Daoy (cell line): ENCODE measurements at places on chromosomes 2 and 18. TPM values are rescaled to one million over a fixed set of nuclear protein-coding genes. Genes with fewer than 3 reads are reported as not detected.

DNA sequence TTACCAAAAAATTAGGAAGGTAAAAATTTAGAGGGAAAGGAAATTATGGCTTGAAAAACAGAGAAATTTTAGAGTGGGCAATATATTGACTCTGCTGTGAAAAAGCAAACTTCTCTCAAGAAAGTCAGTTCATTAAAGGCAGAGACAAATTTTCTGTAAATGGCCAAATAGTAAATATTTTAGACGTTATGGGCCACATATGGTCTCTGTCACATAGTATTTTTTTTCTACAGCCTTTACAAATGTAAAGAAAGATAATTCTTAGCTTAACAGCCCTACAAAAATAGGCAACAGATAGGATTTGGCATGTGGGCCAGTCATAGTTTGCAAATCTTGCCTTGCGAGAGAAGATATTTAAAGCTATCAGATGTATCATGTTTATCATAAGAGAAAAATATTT is 1750.4 kb downstream of the SUCLG1 start:
- no peak for DNase-seq

- peak; percentile 70 for DNase-seq
These were observed 61.8 kb upstream of the YWHAQ start for GRCh38 chr2:9692456-9693195.

- no peak for DNase-seq
These were observed 3.2 kb downstream of the GATA6 start for GRCh38 chr18:22172594-22173049.

GRCh38 chr2:40127890-40128557 is 323.9 kb downstream of the SLC8A1 start:
- peak; percentile 55 for DNase-seq

DNA sequence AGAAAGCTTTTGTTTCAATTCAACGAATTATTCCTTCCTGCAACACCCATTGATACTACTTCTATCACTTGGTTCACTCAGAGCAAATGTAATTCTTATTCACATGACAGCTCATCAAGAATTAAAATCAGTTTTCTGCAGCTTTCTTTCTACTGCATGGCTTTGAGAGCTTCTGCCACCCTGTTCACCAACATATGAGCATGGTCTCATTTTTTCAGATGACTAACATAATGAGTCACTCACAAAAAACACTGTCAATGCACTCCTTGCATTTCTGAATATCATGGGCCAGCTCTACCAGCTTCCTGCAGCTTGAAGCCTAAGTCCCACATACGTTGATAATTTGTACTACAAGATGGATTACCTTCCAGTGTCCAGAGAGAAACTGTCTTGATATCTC is 342.9 kb downstream of the LRATD1 start:
- DNase-seq: no peak

DNA sequence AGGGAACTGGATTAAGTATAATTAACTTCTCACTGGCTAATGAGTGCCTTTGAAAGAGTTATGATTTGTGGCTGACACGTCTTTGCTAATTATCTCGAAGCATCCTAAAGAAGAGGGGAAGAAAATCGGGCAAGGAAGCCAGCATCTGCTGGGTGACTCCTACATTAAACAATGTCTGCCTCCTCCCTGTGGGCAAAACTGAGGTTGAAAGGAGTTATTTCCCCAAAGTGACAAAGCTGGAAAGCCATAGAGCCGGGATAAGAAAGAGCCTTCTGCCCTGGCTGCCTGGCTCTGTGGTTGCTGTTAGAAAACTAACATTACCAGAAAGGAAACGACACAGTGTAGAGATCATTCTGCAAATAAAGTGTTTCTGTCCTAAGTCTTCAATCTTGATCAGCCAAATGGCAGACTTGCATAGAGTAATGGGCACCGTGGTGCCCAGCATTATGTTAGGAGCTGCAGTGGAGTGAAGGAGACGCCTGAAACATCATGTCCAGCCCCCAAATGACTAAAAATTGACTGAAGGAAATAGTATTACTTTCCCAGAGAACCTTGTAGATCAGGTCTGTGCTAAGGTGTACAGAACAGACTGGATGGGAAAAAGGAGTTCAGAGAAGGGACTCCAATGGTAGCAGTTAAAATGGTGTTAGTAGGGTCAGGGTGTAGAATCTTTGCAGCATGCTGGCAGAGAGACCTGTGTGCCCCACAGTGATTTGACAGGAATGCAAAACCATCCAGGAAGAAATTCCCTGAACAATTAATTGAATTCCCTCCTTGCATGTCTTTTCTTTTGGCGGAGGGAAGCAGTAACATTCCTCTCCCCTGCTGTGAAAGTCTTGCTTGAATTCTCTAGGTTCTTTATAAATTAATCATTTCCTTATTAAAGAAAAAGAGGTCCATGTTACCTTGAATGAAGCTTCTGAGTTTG is 44.4 kb downstream of the ALPK2 start:
- peak; percentile 75 for DNase-seq

DNA sequence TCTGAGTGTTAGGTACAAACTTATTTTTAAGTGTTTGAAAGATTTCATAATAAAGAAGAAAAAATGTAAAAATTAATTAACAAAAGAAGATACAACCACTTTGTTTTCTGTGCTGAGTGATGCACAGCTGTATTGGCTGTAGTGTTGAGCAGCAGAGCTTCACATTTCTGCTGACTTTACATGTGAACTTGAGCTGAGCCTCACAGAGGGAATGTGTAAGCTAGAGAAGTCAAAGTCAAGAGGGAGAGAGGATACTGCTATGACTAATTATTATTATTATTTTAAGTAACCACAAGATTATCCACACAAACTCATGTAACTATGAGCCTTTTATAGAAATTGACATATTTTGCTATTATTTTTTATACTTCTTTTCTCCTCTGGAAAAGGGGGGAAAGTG is 159.1 kb upstream of the ZSWIM2 start:
- DNase-seq: peak; percentile 11

- no peak for DNase-seq
These were observed 139.4 kb upstream of the ST6GAL2 start for GRCh38 chr2:107025291-107025857.

DNA sequence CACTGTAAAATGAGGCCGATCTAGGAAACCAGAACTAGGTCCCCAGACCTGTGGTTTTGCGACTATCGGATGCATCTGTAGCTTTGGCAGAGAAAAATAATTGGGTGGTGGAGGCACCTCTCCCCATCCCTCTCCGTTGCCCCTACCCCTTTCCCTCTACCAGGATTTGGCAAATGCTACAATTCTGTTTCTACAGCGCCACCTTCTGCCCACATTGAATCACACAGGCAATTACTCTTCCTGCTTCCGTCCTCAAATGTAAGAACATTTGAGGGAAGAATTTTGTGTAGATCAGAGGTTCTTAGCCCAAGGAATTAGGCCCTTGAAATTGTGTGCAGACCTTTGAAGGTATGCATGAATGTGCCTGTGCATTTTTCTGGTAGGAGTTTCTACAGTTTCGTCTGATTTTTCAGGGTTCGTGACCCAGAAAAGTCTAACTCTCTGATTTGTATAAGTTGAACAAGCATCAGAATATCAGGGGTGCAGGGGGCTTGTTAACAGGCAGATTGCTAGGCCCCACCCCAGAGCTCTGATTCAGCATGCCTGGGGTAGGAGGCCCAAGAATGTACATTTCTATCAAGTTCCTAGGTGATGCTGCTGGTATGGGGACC is 11.2 kb downstream of the ATP6V1B1 start:
- peak; percentile 64 for DNase-seq

DNA sequence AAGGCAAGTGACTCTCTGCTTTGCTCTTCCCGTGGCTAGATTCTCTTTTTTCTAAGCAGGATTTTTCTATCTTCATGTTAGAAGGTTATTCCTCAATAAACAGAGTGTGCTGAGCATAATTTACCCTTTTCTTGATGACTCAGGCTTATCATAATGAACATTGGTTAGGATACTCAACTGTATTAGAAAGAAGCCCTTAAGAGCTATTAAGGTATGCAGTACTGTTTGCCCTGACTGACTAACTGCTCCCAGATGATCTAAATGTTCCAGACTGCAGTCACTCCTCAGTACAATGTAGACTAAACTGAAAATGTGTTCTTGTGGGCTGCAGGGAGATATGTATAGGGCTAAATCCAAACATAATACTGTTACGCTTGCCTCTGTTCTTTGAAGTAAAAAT is 687.8 kb downstream of the NUP35 start:
- DNase-seq: no peak

DNA sequence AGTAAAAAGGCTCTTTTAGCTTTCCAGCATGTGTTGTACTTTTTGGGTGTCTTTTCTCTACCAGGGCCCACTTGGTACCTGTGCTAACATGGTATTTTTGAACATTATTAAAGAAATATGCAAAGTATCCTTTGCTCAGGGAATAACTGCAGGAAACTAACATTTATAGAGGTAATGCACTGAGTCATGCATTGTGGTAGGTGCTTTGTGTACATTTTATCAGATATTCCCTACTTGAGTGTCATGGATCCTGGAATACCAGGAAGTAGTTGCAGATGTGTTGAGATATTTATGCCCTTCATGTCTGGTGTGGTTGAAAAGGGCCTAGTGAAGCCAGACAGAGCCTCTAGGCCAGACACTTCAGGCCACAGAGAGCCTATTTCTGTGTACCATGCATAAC is 215.5 kb upstream of the CYRIA start:
- DNase-seq: no peak

- no peak for DNase-seq
These were observed 152.2 kb downstream of the TWIST2 start for GRCh38 chr2:239000089-239000488.

DNA sequence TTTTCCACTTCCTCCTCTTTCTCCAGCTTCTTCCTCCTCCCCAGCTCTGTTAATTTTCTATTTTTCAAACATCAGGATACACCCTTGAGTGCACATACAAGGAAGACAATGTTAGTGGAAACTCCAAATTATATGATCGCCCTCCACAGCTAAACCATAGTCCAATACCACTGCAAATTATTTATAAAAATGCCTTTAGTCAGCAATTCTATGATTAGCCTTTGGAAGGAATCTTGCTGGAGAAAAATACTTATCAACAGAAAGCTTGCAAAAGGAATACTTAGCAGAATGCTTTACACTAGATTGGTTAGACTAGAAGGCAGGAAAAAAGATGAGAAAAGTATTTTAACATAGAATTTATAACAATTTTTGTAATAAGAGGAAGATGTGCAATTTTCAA is 178.9 kb downstream of the FAM124B start:
- no peak for DNase-seq

DNA sequence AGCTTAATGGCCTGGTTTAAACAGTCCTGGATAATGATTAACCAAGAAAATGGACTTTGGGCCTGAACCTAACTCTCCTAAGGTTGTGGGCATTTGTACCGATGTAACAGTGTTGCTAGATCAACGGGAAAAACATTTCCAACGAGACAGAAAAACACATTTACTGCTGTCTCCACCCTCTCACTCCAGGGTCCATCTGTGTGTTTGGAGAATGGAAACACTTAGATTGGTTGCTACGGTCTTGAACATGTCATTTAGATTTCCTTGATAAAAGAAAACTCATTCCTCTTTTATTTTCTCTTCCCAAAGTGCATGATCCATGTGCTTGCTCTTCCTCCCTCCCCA is 88.0 kb downstream of the SOCS6 start:
- DNase-seq: no peak

DNA sequence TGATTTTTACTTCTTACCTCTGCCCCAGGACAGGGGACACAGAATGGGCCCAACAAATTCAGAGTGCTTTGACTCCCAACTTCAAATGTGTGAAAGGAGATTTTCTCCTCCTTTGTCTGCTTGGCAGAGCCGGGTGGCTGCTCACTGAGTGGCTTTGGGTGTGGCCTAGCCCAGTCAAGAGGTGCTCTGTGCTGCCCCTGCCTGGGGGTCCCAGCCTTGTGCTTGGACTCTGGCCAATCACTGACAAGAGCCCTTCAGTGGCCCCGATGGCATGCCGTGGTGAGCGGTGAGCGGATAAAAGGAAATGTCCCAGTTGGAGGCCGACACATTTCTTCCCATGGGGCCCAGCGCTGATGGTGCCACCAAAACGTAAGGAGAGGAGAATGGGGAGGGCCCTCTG is 259.2 kb downstream of the CELF4 start:
- DNase-seq: no peak

DNA sequence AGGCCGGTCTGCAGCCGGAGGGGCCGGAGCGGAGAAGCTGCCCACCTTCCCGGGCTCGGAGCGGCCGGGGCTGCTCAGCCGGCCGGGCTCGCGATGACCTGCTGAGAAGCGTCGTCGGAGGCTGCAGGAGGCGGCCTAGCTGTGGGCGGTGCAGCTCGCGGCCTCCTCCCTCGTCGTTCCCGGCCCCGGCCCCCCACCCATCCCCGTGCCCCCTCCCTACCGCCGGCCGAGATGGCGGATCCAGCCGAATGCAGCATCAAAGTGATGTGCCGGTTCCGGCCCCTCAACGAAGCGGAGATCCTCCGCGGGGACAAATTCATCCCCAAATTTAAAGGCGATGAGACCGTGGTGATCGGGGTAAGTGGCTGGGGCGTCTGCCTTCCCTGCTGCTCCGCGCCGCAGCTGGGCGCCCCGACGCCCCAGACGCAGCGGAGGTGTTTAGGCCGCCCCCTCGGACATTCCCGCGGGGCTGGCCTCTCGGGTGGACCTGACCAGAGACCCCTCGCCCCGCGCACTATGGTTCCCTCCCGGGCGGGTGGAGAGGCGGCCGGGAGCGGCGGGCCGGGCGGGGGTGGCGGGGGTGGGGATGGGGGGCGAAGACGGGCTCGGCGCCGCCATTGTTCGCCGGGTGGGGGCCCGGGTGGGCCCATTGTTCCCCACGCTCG is 492 bp downstream of the KIF5C start:
- peak; percentile 27 for DNase-seq

DNA sequence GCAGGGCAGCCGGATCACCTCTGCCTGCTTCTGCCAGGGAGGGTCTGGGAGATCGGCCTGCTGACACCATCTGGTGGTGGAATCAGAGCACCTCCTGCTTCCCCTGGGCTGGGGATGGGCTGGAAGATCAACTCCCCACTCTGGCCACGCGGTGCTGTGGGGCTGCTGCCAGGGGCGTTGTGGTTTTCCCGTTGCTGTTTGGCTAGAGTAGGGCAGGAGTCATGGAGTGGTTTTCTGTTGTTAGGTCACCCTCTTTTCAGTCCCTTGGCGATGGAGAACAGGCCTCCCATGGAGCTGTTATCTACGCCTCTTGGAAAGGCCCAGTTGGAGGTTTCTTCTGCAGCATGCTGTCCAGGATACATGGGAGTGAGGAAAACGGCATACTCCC is 15.2 kb downstream of the BCL2L11 start:
- DNase-seq: peak; percentile 84

- DNase-seq: peak; percentile 23
These were observed 212.7 kb upstream of the SLC14A2 start for GRCh38 chr18:45402485-45403056.

- DNase-seq: peak; percentile 35
These were observed 122.2 kb downstream of the RBMS1 start for GRCh38 chr2:160371251-160372009.

Gene APLF
- total RNA-seq: 1.4 and 3.0 TPM in 2 replicates

Gene NEB
- 0.17 and 0.48 TPM in 2 replicates for total RNA-seq

Gene NXPH2
- 1.4 and 5.6 TPM in 2 replicates for total RNA-seq

Gene EML6
- total RNA-seq: 1.0 and 2.1 TPM in 2 replicates

Gene METTL8
- 17.1 and 20.2 TPM in 2 replicates for total RNA-seq

Gene PRKAG3
- not detected in 2 replicates for total RNA-seq

Gene CHRNA1
- not detected in 2 replicates for total RNA-seq

Gene COLEC12
- 1.7 and 2.6 TPM in 2 replicates for total RNA-seq

Gene HOXD9
- total RNA-seq: 2.5 and 3.1 TPM in 2 replicates
